ENCODE measurements at places on chromosomes 2 and 18.
A peak's percentile ranks its signal among the peaks of the same experiment; 100 is the strongest.

GRCh38 chr2:160490733-160491685, 2.6 kb downstream of the RBMS1 start:
- no peak for DNase-seq

DNA sequence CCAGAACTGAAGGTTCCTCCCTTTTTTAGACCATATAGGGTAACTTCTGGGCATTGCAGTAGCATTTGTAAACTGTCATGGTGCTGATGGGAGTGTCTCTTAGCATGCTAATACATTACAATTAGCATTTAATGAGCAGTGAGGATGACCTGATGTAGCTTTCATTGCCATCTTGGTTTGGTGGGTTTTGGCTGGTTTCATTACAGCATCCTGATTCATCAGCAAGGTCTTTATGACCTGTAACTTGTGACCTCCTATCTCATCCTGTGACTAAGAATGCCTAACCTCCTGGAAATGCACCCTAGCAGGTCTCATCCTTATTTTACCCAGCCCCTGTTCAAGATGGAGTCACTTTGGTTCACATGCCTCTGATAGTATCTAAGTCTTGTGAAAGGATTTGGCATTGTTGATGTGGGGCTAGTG, 159.0 kb downstream of the TMX3 start:
- DNase-seq: no peak

DNA sequence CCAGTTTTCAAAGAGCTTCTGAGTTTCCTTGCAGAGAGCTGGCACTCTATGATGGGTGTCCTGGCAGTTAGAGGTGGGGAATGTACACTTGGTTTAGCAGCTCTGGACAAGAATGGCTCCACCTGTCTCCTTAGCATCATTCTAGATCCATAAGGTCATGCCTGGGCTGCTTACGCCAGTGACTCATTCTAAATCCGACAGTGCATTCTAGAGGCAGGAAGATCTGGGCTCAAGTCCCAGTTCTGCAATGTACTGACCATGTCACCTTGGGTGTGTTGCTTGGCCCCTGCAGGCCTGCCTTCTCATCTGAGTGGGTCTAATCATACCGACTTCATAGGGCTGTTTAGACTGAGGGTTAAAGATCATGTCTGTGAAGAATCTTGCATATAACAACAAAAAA, 46.5 kb downstream of the PTGR3 start:
- DNase-seq: no peak

GRCh38 chr2:133266926-133267590, 301.2 kb downstream of the NCKAP5 start:
- peak; percentile 13 for DNase-seq

- DNase-seq: no peak
Observed at GRCh38 chr2:190978389-190979053, 35.5 kb downstream of the STAT1 start.

- no peak for DNase-seq
Observed at GRCh38 chr2:188367164-188367563, 75.5 kb downstream of the GULP1 start.

- DNase-seq: no peak
Observed at GRCh38 chr2:45131587-45131986, 122.3 kb upstream of the SIX2 start.

DNA sequence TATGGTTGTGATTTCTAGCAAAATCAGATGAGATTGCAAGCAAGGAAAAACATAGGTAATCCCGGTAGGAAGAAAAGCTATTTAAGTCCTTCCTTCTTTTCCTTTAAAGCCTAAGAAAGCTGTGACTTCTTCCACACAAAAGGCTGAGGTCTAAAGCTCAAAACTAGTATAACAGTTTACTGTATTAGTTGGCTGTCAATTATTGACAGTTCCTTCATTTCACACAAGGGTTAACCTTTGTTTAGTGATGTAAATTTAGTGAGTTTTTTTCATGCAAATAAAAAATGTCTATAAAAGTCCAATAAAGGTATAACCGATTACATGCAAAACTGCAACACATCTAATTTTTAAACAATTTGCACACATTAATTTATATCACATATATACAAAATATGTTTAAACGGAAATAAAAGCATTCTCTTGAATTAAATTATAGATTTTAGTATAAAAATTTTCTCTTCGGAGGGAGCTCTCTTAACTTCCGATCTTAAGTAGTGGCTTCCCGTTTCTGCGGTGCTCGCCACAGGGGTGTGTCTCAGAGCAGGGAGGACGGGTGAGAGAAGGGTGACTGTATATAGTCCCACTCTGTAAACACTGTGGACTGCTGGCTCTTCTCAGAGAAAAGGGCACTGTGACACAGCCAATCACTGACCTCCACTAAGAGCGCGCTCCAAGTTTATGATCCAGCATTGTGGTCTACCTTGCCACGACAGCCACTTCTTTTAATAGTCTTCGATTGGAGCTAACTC, 33.4 kb downstream of the TTR start:
- DNase-seq: no peak

DNA sequence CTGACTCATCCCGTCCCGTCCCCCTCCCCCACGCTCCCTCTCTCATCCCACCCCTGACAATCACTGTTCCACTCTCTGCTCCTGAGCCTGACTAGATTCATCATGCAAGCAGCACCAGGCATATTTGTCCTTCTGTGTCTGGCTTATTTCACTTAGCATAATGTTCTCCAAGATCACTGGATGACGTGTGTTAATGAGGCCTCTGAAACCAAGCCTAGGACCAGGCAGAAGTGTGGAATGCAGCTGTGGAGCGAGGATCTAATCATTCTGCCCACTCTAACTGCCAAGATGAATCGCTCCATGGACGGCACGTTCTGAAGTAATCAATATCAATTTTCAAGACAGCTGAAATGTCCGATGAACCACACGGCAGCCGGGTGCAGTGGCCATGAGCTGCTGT, 122.4 kb upstream of the ZNF236 start:
- no peak for DNase-seq

DNA sequence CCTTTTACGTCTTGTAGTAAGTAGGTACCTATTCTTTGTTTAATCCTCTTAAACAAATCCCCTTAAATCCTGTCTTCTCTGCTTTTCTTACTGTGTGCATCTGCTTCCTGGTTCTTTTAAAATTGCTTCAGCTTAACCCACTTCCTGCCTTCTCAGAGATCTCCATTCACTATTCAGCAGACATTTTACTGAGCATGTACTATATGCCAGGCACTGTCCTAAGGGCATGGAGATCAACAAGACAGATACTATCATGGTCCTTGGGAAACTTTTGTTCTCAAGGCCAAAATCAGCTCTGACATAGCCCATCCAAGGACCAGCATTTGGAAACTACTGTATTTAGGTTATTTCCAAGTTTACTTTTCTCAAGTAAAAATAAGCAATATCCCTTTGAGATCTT, 227.5 kb downstream of the TPGS2 start:
- DNase-seq: no peak

DNA sequence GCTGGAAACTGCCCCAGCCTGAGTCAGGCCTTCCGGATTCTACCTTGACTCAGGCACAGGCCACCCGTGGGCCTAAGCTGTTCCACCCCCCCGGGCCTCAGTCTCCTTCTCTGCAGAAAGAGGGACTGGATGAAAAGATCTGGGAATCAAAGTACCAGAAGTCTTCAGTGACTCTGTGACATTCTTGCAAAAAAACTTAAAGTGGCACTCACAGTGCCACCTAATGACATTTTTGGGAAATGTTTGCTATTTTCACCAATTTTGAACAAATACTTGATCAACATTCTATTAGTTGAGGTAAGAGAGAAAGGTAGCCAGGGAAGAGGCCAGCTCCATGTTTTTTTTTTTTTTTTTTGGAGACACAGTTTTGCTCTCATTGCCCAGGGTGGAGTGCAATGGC, 48.3 kb upstream of the ACAA2 start:
- DNase-seq: no peak

Data from AG08396 (cell line).